Dermis lymphatic vessel endothelial cell (primary cell): ENCODE measurements at places on chromosomes 2 and 18. TPM values are rescaled to one million over a fixed set of nuclear protein-coding genes. Genes with fewer than 3 reads are reported as not detected.

LIMS4 gene
- 45.6 and 52.5 TPM in 2 replicates for total RNA-seq

WNT6 gene
- total RNA-seq = not detected in 2 replicates

MBOAT2 gene
- total RNA-seq = 6.3 and 10.1 TPM in 2 replicates

ATP8B1 gene
- 20.4 and 31.9 TPM in 2 replicates for total RNA-seq

POTEJ gene
- total RNA-seq = 0.26 and 1.1 TPM in 2 replicates

ZNF516 gene
- total RNA-seq = 10.3 and 11.3 TPM in 2 replicates

TIA1 gene
- total RNA-seq = 107 and 154 TPM in 2 replicates

UGT1A7 gene
- total RNA-seq = under 0.01 TPM in 1 of 2 replicates, not detected in the other

UCN gene
- total RNA-seq = 0.22 and 0.34 TPM in 2 replicates

SP5 gene
- total RNA-seq = not detected in 2 replicates

ATP6V1C2 gene
- under 0.01 TPM in 2 replicates for total RNA-seq

ARHGEF4 gene
- 0.09 and 0.98 TPM in 2 replicates for total RNA-seq

GRHL1 gene
- total RNA-seq = 0.09 and 0.11 TPM in 2 replicates

CACNB4 gene
- 0.11 and 0.26 TPM in 2 replicates for total RNA-seq

AOX1 gene
- 0.43 and 1.5 TPM in 2 replicates for total RNA-seq

PREB gene
- total RNA-seq = 25.3 and 28.4 TPM in 2 replicates

SAG gene
- not detected in 2 replicates for total RNA-seq

GATA6 gene
- 0.17 and 0.33 TPM in 2 replicates for total RNA-seq

PID1 gene
- 0.11 and 0.17 TPM in 2 replicates for total RNA-seq

PRADC1 gene
- 17.7 and 28.6 TPM in 2 replicates for total RNA-seq

PSME4 gene
- 31.1 and 42.5 TPM in 2 replicates for total RNA-seq
